AG04449 (cell line): ENCODE measurements at places on chromosomes 16 and 17.
A peak's percentile ranks its signal among the peaks of the same experiment; 100 is the strongest.

DNA sequence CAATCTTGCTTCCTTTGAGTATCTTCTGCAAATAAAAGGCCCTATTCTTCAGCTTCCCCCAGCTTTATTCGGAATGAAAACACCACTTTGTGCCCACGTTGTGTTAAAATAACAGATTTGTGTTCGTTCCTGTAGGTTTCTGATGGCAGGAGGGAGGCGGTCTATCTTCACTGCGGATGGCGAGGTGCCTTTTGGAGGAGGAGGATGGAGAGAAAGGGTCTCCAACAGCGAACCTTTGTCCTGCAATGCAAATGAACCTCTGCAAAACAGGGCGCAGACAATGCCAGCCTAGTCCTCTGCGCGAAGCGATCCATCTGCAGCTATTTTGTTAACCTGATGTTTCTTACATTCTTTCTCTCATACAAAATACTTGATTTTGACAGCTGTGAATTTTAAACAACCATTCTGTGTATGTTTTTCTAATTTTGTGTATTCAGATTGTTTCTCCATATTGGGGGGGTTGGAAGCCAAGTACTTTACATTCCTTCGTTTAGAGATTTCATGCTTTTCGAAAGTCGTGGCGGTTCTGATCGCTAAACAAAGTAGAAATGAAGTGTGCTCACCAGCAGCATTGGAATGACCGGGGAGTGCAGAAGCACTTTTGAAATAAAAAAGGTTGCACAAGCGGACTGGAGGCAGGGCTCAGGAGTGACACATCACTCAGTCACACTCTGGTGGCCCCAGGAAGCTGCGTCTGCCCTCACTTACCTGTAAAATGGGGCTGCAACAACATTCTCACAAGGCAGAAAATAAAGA, 279.0 kb upstream of the IRX5 start:
- DNase-seq, result no peak

GRCh38 chr17:68777243-68777855, 176.2 kb upstream of the FAM20A start:
- DNase-seq, result no peak

DNA sequence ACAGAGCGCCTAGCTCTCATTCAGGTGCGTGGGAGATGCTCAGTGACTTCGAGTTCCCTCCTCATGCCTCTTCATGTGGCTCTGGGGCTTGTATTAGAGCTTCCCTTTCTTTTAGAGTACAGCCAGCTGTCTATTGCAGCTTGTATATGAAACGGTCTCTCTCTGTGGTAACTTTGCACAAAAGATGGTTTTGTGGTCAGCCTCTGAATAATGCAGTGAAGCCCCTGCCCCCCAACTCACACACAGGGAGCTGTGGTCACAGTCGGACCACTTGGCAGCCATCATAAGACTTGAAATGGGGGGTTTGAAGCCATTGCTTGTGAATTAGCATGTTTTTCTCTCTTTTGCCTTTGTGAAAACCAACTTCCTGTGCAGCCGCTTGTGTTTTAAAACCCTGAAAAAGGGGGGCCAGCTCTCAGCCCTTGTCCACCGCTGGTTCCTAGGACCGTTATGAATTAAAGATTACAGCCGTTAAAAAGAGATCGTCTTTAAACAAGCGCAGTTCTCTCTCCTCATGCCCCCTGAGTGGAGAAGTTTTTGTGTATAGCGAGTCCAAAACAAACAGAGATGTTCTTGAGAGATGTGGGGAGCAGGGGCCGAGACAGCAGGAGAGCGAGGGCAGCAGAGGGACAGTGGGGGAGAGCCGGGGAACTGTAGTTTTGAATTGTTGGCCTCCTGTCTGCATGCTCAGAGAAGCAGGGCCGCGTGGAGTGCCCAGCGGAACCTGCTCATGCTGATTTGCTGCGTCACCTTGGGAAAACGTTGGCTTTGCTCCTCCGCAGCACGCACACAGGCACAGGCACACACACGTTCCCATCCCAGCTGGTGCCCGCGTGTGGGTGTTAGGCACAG, 199.0 kb downstream of the MSI2 start:
- no peak for DNase-seq

DNA sequence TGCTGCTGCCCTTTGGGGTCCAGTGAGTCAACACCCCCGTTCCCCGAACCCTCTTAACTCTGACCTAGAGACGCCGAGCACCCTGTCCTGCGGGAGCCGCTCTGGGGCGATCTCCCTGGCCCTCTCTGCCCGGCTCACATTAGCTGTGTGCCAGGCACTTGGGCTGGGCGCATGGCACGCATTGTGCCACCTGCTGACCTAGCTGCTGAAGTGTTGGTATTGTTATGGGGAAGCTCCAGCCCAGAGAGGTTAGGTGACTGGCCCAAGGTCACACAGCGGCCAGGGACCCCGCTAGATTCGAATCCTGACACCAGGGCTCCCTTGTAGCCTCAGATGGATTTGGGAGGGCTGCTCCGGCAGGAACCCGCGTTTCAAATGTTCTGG, 1.1 kb downstream of the HSD17B1 start:
- no peak for DNase-seq

DNA sequence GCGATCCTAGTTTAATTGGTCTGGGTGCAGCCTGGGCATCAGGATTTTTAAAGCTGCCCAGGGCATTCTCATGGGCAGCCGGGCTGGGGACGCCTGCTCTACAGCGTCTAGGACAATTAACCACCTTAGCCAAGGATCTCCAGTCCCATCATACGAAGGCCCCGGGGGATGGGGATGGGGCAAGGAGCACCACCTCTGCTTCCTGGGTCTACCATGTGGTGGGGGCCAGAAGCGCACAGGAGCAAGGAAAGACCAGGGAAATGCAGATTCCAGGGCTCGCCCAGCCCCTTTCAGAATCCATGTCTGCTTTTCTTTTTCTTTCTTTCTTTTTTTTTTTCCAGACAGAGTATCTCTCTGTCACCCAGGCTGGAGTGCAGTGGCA, 29.3 kb downstream of the TBC1D16 start:
- no peak for DNase-seq

DNA sequence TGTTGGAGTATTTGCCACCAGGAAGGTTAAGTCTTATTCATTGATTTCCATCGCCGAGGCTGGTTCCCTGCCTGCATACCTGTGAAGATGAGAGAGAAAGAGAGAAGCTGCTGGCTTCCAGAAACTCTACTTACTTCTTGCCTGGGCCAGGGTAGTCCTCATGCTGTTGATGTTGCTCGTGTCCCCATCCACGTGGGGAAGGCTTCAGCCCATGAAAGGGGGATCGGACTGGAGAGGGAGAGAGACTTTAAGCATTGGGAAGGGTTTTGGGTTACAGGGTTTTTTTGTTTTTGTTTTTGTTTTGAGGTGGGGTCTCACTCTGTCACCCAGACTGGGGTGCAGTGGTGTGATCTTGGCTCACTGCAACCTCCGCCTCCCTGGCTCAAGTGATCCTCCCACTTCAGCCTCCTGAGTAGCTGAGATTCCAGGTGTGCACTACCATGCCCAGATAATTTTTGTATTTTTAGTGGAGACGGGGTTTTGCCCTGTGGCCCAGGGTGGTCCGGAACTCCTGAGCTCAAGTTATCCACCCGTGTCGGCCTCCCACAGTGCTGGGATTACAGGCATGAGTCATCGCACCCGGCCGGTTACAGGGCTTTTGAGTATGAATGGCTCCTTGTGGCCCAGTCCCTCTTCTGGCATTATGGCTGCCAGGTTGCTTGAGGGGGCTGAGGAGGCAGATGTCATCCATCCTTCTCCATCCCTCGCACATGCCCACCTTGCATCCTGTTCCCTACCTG, 26.6 kb downstream of the ITGB3 start:
- no peak for DNase-seq

- DNase-seq, result no peak
These were observed 256.1 kb upstream of the RPL38 start for GRCh38 chr17:73947281-73947965.

DNA sequence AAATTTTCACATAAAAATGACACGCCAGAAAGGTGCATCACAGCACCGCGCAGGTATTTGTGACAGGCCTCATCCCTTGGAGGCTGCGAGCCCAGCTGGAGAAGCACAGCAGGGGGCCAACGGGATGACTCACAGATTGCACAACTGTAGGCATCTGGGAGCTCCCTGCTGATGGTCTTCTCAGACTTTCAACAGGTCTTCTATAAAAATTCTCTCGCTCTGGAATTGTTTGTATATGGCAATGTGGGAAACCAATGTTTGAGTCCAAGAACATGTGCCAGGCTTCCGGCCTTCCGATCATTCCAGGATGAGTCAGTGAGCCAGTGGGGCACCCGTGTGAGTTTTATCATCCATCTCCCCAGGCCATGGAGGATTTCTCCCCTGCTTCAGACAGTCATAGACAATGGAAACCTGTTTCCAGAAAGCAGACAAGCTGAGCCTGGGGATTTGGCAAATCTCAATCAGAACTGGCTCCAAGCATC, 24.1 kb upstream of the ADORA2B start:
- peak; percentile 82 for DNase-seq

DNA sequence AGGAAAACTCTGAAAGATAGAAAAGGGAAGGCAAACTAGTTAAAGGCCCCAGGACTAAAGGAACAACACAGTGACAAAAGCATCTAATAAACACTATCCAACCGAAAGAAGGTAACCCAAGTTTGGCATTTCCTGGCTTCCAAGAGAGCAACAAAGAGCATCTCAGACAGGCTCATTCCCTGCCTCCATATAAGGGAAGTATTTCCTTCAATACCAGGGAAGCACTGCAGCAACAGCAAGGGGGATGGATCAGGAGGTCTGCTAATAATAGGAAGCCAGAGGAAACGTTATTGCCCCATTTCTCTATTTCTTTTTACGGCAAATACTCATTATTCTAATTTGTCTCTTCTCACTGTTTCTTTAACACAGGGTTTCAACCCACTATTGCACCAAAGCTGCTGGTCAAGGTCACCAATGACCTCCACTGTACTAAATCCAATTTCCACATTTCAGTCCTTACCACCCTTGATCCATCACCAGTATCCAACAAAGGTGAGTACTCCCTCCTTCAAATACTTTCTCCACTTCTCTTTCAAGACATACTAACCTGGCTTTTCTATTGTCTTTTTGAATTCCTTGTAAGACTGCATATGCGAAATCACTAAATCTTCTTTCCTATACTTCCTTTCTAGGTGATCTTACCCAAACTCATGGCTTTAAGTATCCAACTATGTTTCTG, 86.1 kb downstream of the KANSL1 start:
- DNase-seq, result no peak

DNA sequence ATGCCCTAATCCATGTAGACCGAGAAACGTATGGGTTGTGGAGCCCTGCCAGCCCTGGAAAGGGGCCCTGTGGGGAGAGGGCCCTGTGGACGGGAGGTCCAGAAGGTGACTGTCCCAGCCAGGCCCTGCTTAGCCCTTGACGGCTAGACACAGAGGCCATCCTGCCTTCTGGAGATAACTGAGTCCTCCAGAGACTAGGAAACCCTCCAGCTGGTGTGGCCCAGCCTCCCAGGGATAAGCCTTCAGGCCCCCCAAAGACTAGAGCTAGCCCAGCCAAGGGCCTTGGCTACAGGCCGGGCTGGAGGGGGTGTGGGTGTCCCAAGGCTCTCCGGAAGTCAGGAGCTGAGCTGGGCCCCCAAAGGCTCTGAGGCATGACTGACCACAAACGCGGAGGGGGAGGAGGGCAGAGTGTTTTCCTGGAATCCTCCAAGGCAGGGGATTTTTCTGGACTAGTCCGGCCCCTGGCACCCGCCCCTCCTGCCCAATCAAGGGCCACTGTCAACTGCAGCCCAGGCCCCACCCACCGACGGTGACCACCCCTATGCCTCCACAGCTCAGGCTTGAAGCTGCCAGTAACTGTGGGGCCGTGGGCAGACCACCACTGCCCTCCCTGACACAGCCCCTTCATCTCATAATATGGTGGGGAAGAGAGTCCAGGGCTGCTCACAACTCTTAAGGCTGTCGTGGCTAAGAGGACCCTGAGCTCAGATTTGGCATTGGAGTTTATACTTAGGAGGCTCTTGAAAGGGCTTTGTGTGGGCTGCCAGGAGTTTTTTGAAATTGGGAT, 885 bp upstream of the VASN start:
- DNase-seq, result peak; percentile 29

- no peak for DNase-seq
These were observed 5.9 kb downstream of the KSR1 start for GRCh38 chr17:27462149-27462548.

DNA sequence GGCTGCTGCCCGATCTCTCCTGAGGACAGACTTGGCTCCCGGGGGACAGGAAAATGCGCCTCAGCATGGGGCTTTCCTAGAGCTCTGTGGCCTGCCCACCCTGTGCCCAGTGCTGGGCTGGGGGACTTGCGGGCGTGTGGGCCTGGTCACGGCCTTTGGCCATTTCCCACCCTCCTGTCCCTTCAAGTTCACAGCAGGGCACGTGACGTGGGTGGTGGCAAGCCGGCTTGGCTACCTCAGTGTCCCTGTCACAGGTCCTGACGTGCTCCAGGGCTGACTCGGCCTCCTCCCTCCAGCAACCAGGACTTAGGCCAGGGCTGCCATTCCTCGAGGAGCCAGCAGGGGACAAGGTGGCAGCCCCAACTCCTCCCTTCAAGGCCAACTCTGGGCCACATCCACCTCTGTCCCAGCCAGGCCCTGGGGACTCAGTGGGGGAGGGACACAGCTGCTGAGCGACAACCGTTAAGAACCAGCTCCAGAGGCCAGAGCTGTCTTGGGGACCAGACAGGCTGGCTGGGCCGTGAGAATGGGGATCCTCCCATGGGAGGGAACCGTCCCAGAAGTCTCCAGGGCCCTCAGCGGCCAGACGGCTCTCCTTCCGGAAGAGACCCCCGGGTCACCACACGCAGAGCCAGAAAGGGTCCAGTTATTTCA, 981 bp upstream of the UNC13D start:
- no peak for DNase-seq

- no peak for DNase-seq
These were observed 8.7 kb downstream of the PPL start for GRCh38 chr16:4928227-4928626.

DNA sequence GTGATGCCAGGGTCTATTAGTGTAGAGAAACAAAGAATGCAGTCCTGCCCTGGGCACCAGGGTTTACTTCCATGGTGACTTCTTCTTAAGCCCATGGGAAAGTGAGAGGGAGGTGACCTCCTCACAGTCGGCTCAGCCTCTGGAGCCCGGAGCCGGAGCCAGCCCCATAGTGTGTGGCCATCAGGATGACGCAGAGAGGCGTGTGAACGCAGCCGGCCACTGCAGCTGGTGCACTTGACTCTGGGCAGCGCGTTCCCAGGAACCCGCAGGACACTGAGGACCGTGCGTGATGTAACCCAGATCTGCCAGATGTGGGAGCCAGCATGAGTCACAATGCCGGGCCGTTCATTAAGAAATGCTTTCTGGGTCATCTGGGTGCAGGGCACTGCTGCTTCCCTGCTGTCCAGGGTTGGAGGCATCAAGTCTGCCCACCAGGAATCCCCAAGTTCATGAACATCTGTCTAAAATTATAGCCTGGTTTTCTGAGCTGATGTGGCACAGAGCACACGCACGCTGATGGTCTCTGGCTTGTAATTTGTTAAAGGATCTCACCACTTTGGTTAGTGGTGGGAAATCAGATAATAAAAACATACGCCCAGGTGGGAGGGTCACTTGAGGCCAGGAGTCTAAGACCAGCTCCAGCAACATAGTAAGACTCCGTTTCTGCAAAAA, 114.1 kb downstream of the PITPNC1 start:
- DNase-seq, result peak; percentile 89

GRCh38 chr16:49528060-49528865, 154.7 kb downstream of the C16orf78 start:
- DNase-seq, result no peak

- no peak for DNase-seq
These were observed 43.2 kb downstream of the CLEC16A start for GRCh38 chr16:10987361-10988163.

- no peak for DNase-seq
These were observed 377 bp downstream of the USP32 start for GRCh38 chr17:60391471-60392041.
